ENCODE measurements at places on chromosomes 2 and 18. TPM values are rescaled to one million over a fixed set of nuclear protein-coding genes. Genes with fewer than 3 reads are reported as not detected.

NOSTRIN gene
- 0.09 TPM for total RNA-seq

OXER1 gene
- under 0.01 TPM for total RNA-seq

CCDC141 gene
- under 0.01 TPM for total RNA-seq

TEKT4 gene
- not detected for total RNA-seq

UNC80 gene
- not detected for total RNA-seq

STK11IP gene
- total RNA-seq, result 11.4 TPM

TCF23 gene
- total RNA-seq, result not detected

CKAP2L gene
- total RNA-seq, result 0.74 TPM

CBLN2 gene
- under 0.01 TPM for total RNA-seq

EML4 gene
- 42.8 TPM for total RNA-seq

Data from smooth muscle cell of bladder (primary cell).